G401 (cell line): ENCODE measurements at places on chromosomes 3 and 15. TPM values are rescaled to one million over a fixed set of nuclear protein-coding genes. Genes with fewer than 3 reads are reported as not detected.

The CAMKV gene
- total RNA-seq: 1.4 and 2.1 TPM in 2 replicates

The TRIM59 gene
- 0.06 TPM in 1 of 2 replicates, not detected in the other for total RNA-seq

The FETUB gene
- total RNA-seq: not detected in 2 replicates

The ATP13A4 gene
- total RNA-seq: not detected in 2 replicates

The CHST13 gene
- 0.49 and 2.0 TPM in 2 replicates for total RNA-seq

The SLC12A6 gene
- total RNA-seq: 2.8 and 3.4 TPM in 2 replicates

The SNTN gene
- not detected in 2 replicates for total RNA-seq

The TMOD3 gene
- 20.4 and 28.8 TPM in 2 replicates for total RNA-seq

The GHSR gene
- total RNA-seq: not detected in 2 replicates

The GCHFR gene
- 829 and 1,388 TPM in 2 replicates for total RNA-seq

The BOC gene
- total RNA-seq: not detected in 2 replicates

The GRM7 gene
- total RNA-seq: not detected in 2 replicates

The PFKFB4 gene
- total RNA-seq: 9.7 and 18.8 TPM in 2 replicates

The SLCO2A1 gene
- not detected in 2 replicates for total RNA-seq

The GOLGA8O gene
- not detected in 2 replicates for total RNA-seq

The SCG5 gene
- total RNA-seq: 0.18 TPM in 1 of 2 replicates, not detected in the other

The COL8A1 gene
- total RNA-seq: not detected in 2 replicates

The EID1 gene
- 228 and 261 TPM in 2 replicates for total RNA-seq

The LHFPL4 gene
- total RNA-seq: not detected in 2 replicates

The GHRL gene
- total RNA-seq: not detected in 2 replicates

The SHQ1 gene
- total RNA-seq: 28.9 and 32.0 TPM in 2 replicates

The SLC33A1 gene
- 19.7 TPM in 2 replicates for total RNA-seq

The KIF15 gene
- total RNA-seq: 13.5 and 16.0 TPM in 2 replicates

The PCOLCE2 gene
- 13.0 and 36.6 TPM in 2 replicates for total RNA-seq

The SLC51A gene
- total RNA-seq: not detected in 2 replicates

The P3H2 gene
- 56.7 and 102 TPM in 2 replicates for total RNA-seq

The XYLB gene
- total RNA-seq: 3.1 and 3.4 TPM in 2 replicates

The WDR93 gene
- total RNA-seq: 0.25 and 0.64 TPM in 2 replicates

The CTNNB1 gene
- 247 and 292 TPM in 2 replicates for total RNA-seq
